ENCODE measurements at places on chromosomes 4 and X.

DNA sequence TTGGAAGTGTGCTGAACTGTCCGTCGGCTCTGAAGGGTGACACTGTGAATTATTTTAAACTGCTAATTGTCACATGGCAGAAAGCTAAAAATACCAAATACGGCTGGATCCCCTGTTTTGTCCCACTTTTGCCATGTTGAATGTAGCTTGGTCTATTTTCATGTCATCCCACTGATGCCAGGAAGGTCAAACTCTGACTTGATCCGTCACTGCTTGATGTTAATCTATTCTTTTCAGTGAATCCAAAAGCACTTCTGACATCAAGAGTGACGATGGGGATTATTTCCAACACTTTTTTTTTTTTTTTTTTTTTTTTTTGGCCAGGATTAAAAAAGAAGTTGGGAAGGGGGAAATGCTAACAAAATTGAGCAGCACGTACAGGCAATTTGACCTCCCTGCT, 734.6 kb upstream of the TENM3 start:
- no peak for DNase-seq

- no peak for DNase-seq
These were observed 42.3 kb upstream of the PPARGC1A start for GRCh38 chr4:23932186-23932585.

DNA sequence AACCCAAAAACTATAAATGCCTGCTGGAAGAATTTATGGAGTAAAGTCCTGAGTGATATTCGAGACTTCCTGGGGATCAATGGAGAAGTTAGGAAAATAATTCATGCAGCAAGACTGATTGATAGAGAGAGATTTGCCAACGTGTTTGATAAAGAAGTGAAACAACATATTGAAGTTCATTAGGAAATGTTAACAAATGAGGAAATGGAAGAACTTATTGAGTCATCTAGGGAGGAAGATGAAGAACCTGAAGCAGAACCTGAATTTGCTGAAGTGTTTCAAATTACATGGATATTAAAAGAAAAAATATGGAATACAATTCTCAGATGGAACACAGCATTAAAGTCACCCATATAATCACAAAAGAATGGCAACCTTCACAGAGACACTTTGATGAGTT, 39.0 kb downstream of the DDX60 start:
- DNase-seq: no peak

GRCh38 chr4:91233164-91233563, 1070.6 kb upstream of the GRID2 start:
- DNase-seq: no peak

DNA sequence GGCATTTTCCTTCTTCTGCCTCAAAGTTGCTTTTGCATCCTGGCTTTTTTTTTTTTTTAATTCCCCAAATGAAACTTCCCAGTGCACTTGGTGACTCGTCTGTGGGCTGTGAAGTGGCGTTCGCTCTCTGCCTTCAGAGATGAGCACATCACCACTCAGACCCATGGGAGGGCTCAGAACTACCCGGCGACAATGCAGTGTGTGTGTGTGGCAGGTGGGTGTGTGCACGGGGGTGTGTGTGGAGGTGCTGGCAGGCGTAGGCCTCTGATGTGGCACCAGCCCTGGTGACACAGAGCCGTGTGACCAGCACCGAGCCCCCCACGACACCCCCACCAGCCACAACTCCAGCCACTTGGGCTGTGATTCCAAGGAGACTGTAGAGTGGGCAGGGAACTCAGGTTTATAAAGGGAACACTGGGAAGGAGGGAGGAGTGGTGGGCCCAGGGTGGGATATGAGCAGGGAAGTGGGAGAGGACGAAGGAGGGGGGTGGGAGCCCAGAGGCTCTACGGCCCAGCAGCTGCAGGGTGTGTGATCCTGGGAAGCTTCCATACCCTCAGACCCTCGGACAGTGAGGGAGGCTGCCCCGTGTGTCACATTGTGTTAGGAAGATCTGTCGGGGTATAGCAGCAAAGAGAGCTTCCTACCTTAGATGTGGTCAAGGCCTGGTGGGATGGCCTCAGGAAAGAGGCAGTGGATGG, 6.0 kb upstream of the WFS1 start:
- no peak for DNase-seq

GRCh38 chr4:1246111-1246881, 2.6 kb downstream of the CTBP1 start:
- no peak for DNase-seq

All from occipital lobe (tissue), 3 donors.